ENCODE measurements at places on chromosomes 1 and 21.

GRCh38 chr1:18734001-18734400 is 103.4 kb downstream of the PAX7 start:
- DNase-seq: no peak
- no peaks in the 10 kb centered on the region for H3K36me3 ChIP-seq
- peaks cover 35% of the 10 kb centered on the region for H3K27me3 ChIP-seq
- H3K4me1 ChIP-seq: peaks cover 44% of the 10 kb centered on the region
- H3K27ac ChIP-seq: no peak overlapping the region

GRCh38 chr1:212635141-212635631 is 26.6 kb downstream of the ATF3 start:
- no peak for DNase-seq
- no peaks in the 10 kb centered on the region for H3K36me3 ChIP-seq
- H3K4me1 ChIP-seq: no peaks in the 10 kb centered on the region
- no peak overlapping the region for H3K27ac ChIP-seq

DNA sequence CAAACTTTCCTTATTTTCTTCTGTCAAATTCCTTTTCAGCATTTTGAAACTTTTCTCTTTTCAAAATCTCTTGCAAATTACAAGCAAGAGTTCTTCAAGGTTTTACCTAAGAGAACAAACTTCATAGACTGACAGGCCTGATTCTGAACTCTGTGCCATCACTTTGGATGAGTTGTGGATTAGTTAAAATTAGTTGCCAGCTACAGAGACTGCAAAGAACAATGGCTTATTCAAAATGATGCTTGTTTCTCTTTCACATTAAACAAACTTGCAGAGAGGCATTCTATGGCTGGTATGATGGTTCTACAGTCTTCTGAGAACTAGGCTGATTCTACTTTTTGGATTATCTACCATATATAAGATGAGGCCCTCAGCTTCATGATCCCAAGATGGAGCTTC is 3.8 kb downstream of the LRRC8B start:
- no peak overlapping the region for H3K27ac ChIP-seq
- H3K4me1 ChIP-seq: peaks cover 30% of the 10 kb centered on the region
- H3K36me3 ChIP-seq: peaks cover 24% of the 10 kb centered on the region
- no peak overlapping the region for H3K4me3 ChIP-seq
- H3K27me3 ChIP-seq: no peaks in the 10 kb centered on the region
- no peak for DNase-seq

DNA sequence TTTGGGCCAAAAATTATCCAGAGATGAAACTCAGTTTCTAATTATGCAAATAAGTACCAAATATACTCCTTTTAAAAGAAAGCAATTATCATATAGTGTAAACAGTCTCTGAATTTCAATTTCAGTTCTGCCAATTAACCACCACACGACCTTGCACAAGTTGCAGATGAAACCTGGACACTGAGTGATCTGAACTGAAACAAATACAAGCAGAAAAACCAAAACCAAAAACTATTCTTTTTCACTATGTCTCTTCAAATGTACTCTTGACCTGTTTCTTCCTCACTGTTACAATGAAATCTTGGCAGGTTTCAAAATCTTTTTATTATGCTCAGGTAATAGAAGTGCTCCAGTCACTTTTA is 79.2 kb downstream of the TYW3 start:
- no peak overlapping the region for H3K4me3 ChIP-seq
- DNase-seq: no peak
- no peak overlapping the region for H3K27ac ChIP-seq
- H3K27me3 ChIP-seq: peaks cover 4% of the 10 kb centered on the region
- no peaks in the 10 kb centered on the region for H3K36me3 ChIP-seq
- no peaks in the 10 kb centered on the region for H3K4me1 ChIP-seq

All from nephron progenitor cell (in vitro differentiated cells).